ENCODE measurements at places on chromosomes 5 and 9. TPM values are rescaled to one million over a fixed set of nuclear protein-coding genes. Genes with fewer than 3 reads are reported as not detected.

Gene ADGRD2
- not detected for total RNA-seq

GRCh38 chr5:8196061-8196460 is 327.1 kb downstream of the MTRR start:
- DNase-seq = no peak
- no peaks in the 10 kb centered on the region for H3K36me3 ChIP-seq

Gene ZNF367
- 19.6 TPM for total RNA-seq

- no peak overlapping the region for H3K4me3 ChIP-seq
- no peaks in the 10 kb centered on the region for H3K27me3 ChIP-seq
- peaks cover 42% of the 10 kb centered on the region for H3K4me1 ChIP-seq
- no peak overlapping the region for H3K27ac ChIP-seq
Observed at GRCh38 chr9:91428436-91428835, 4.8 kb upstream of the NFIL3 start.

Gene MAN2A1
- total RNA-seq = 33.3 TPM

- H3K4me1 ChIP-seq = peaks cover 12% of the 10 kb centered on the region
- H3K4me3 ChIP-seq = peak overlapping the region; percentile 72
- no peak for DNase-seq
- no peak overlapping the region for H3K27ac ChIP-seq
Observed at GRCh38 chr9:37575511-37575914, 667 bp downstream of the FBXO10 start.

- peaks cover 26% of the 10 kb centered on the region for H3K36me3 ChIP-seq
- DNase-seq = no peak
- peaks cover 45% of the 10 kb centered on the region for H3K4me1 ChIP-seq
- H3K27ac ChIP-seq = no peak overlapping the region
- no peak overlapping the region for H3K4me3 ChIP-seq
- no peaks in the 10 kb centered on the region for H3K27me3 ChIP-seq
Observed at GRCh38 chr9:114729706-114730105, 47.7 kb upstream of the TEX48 start.

DNA sequence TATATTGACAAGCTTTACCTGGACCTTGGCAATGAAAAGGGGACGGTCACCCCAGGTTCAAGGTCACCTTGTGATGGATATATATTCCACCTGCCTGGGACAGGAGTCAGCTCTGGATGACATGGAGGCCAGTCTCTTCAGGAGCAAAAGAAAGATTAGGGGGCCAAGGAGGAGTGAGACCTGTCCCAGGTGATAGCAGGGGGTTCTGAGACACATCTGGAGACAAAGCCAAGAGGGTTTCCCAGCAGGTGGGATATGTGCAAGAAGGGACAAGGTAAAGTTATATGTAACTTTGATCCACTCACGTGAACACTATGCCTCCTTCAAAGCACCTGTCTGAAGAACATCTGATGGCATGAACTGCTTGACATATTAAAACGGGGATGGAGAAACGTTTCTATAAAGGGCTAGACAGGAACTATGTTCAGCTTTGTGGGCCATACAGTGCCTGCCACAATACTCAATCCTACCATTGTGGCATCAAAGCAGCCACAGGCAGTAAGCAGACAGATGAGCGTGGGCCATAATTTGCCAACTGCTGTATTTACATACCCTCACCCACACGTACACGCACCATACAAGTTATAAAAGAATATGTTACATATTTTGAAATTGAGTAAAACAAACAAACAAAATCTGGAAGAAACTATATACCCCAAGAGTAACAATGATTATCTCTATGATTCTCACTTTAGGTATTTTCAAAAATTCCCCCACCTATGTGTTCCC is 62.9 kb upstream of the ZNF622 start:
- peaks cover 5% of the 10 kb centered on the region for H3K4me1 ChIP-seq
- H3K4me3 ChIP-seq = no peak overlapping the region
- DNase-seq = no peak
- no peaks in the 10 kb centered on the region for H3K27me3 ChIP-seq
- no peak overlapping the region for H3K27ac ChIP-seq

Gene MYMK
- total RNA-seq = not detected

Gene SLC34A3
- total RNA-seq = not detected

Gene MEGF10
- not detected for total RNA-seq

- no peaks in the 10 kb centered on the region for H3K4me1 ChIP-seq
- peaks cover 80% of the 10 kb centered on the region for H3K27me3 ChIP-seq
Observed at GRCh38 chr5:173246135-173246495, 11.1 kb upstream of the NKX2-5 start.

DNA sequence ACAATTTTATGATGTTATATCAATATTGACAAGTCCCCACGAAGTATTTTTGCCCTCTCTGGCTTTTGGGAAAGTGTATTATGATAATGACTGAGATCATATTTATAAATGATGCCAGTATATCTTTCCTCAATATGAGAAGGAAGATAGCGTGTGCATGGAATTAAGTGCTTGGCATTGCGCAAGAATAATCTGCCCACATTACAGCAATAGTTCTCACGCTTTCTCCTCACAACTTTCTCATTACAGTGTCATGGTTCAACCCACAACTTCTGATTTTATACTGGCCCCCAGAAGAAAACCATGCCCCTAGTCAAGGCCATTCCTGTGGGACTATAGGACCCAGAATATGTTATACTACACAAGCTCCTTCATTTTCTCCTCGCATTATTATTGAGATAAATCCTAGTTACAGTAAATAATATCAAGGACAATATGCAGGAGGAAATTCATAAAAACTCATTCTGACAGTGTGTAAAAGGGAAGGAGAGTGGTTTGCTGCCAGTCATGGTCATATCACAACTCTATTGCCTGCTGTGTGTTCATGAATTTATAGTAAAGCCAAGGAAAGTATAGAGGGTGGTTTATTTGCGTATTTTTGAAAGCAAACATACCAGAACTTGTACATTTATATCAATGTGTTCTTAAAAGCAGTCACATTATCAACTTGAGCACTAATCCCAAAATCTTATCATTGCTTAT is 114.1 kb downstream of the PIK3R1 start:
- H3K36me3 ChIP-seq = no peaks in the 10 kb centered on the region
- H3K4me3 ChIP-seq = no peak overlapping the region
- H3K27me3 ChIP-seq = peaks cover 28% of the 10 kb centered on the region
- H3K27ac ChIP-seq = no peak overlapping the region

GRCh38 chr9:7067169-7067568 is 309.4 kb downstream of the KDM4C start:
- H3K27ac ChIP-seq = no peak overlapping the region
- no peak overlapping the region for H3K4me3 ChIP-seq
- no peaks in the 10 kb centered on the region for H3K4me1 ChIP-seq
- no peaks in the 10 kb centered on the region for H3K27me3 ChIP-seq
- DNase-seq = no peak

Gene PCDHB12
- not detected for total RNA-seq

DNA sequence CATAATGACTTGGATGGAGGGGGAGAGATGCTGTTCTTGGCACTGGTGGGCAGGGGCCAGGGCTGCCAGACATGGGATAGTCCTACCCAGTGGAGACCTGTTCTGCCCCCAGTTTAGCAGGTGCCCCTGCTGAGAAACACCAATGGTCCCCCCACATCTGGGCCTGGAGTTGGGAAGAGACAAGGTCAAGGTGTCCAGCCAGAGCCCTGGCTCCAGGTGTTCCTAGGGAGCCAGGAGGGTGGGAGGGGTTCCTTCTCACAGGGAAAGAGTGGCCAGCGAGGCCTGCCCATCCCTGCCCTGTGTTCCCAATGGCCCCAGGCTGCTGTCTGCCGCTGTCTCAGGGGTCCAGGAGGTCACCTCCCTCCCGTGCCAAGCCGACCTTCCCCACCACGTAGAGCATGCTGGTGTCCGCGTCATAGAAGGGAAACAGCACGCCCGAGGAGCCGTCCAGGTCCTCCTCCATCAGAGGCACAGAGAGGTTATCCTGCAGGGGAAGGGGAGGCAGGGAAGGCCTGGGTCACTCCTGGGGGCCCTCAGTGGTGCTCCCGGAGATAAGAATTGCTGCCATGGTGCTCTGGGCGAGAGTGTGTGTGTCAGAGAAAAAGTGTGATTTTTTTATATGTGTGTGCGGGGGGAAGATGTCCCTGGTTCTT is 11.7 kb upstream of the TRIM14 start:
- peaks cover 7% of the 10 kb centered on the region for H3K4me1 ChIP-seq
- no peak for DNase-seq
- H3K27me3 ChIP-seq = no peaks in the 10 kb centered on the region
- H3K36me3 ChIP-seq = no peaks in the 10 kb centered on the region
- no peak overlapping the region for H3K27ac ChIP-seq

Gene ACOT12
- total RNA-seq = not detected

Gene IQGAP2
- 28.3 TPM for total RNA-seq

Gene KIAA0825
- 0.62 TPM for total RNA-seq

GRCh38 chr5:71744009-71744790 is 25.1 kb downstream of the CARTPT start:
- no peak for DNase-seq
- H3K27ac ChIP-seq = no peak overlapping the region
- H3K36me3 ChIP-seq = no peaks in the 10 kb centered on the region
- no peak overlapping the region for H3K4me3 ChIP-seq

- no peak overlapping the region for H3K27ac ChIP-seq
- no peak overlapping the region for H3K4me3 ChIP-seq
- H3K27me3 ChIP-seq = no peaks in the 10 kb centered on the region
- H3K36me3 ChIP-seq = peaks cover 10% of the 10 kb centered on the region
Observed at GRCh38 chr9:136995362-136995761, 1.0 kb downstream of the CLIC3 start.

Gene LHX6
- not detected for total RNA-seq

Gene HSPA9
- total RNA-seq = 340 TPM

DNA sequence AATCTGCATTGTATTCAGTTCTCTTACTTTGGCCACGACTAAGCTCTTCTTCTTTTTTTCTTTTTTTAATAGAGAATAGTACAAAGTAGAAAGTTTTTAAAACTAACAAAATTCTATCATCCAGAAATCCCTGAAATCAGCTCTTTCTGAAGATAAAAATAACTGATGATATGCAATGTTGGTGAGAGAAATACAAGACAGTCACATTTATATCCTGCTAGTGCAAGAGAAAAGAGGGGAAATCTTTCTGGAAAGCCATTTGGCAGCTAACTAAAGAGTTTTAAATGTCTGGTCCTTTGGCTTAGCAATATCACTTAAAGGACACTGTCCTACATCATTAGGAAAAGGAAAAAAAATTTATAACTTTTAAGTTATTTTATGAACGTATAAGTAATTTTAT is 27.0 kb upstream of the FREM1 start:
- H3K4me3 ChIP-seq = no peak overlapping the region
- no peak for DNase-seq
- H3K36me3 ChIP-seq = no peaks in the 10 kb centered on the region
- no peaks in the 10 kb centered on the region for H3K4me1 ChIP-seq
- H3K27me3 ChIP-seq = no peaks in the 10 kb centered on the region

DNA sequence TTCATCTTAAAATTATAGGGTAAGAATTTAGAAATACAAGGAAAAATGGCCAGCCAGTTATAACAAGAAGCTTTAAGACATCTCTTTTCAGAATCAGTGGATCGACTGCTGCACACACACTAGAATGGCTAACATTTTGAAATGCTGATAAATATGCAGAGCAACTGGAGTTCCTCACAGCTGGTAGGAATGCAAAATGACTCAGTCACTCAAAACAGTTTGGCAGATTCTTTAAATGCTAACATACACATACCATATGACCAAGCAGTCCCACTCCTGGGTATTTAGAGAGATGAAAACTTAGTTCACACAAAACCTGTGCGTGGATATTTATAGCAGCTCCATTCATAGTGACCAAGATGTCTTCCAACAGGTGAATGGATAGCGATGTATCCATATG is 23.2 kb upstream of the PSAT1 start:
- no peaks in the 10 kb centered on the region for H3K27me3 ChIP-seq
- H3K4me3 ChIP-seq = no peak overlapping the region
- peaks cover 25% of the 10 kb centered on the region for H3K36me3 ChIP-seq
- H3K27ac ChIP-seq = no peak overlapping the region
- DNase-seq = no peak

DNA sequence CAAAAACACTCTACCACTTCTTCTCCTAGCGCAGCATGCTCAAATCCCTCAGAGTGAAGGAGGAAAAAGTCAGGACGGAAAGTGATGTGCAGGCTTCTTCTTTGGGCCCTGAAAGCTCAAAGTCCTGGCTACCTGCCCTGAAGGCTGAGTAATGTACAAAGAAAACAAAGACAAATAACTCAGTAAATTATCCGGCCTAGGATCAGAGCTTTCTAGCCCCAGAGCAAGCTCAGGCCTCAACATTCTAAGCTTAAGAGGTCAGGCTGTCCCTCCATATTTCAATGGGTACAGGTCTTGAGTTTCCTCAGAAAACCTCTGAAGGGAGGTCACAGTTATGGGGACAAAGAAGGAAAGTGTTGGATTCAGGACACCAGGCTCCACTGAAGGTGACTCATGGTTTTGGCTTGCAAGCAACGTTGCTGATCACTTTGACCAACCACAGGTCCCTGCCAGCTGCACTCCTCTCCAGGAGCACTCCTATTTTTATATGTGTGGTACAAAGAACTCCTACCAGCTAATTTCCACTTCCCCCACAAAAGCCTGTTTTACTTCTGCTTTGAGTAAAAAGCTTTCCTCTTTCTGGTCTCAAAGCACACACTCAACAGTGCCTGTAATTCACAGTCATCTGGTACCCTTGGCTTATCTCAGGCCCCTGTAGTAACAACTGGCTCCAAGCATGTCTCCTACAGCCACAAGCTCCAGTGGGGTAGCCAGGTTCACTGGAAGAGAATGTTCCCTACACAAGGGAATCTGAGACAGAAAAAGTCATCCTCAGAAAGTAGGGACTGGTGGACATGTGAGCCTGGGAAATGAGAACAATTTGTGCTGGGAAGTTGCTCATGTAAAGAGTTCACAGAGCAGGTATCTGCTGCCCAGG is 115.7 kb downstream of the UGCG start:
- H3K36me3 ChIP-seq = no peaks in the 10 kb centered on the region
- peaks cover 49% of the 10 kb centered on the region for H3K27me3 ChIP-seq
- DNase-seq = no peak
- no peak overlapping the region for H3K4me3 ChIP-seq
- no peak overlapping the region for H3K27ac ChIP-seq

Gene C1QTNF3
- 1.7 TPM for total RNA-seq

GRCh38 chr9:18296702-18297055 is 177.3 kb upstream of the ADAMTSL1 start:
- H3K4me3 ChIP-seq = no peak overlapping the region
- no peaks in the 10 kb centered on the region for H3K36me3 ChIP-seq
- H3K4me1 ChIP-seq = no peaks in the 10 kb centered on the region
- DNase-seq = no peak
- H3K27ac ChIP-seq = no peak overlapping the region

Gene FOXD4L3
- not detected for total RNA-seq

Gene SHOC1
- not detected for total RNA-seq

DNA sequence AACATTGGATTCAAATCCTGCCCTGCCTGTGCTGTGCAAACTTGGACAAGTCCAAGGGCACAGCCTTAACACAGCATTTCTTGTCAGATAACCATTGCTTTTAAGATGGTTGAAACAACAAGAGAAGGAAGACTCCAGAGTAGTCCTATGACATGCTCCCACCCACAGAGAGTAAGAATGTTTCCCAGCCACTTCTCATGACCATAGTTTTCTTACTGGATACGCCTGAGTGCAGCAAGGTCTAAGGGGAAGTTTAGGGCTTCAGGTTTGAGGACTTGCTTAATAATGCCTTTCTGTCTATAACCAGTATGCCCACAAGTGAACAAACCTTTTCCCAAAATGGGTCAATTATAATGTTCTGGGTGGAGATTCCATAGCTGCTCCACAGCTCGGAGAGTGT is 126.4 kb downstream of the SLF1 start:
- H3K27me3 ChIP-seq = peaks cover 5% of the 10 kb centered on the region
- H3K27ac ChIP-seq = no peak overlapping the region
- H3K4me3 ChIP-seq = no peak overlapping the region

GRCh38 chr5:68464424-68464823 is 248.9 kb downstream of the PIK3R1 start:
- peaks cover 6% of the 10 kb centered on the region for H3K4me1 ChIP-seq
- peak; percentile 22 for DNase-seq
- no peak overlapping the region for H3K27ac ChIP-seq
- H3K27me3 ChIP-seq = peaks cover 8% of the 10 kb centered on the region
- no peaks in the 10 kb centered on the region for H3K36me3 ChIP-seq
- H3K4me3 ChIP-seq = no peak overlapping the region
